ENCODE measurements at places on chromosomes 1 and 21.

GRCh38 chr1:89603651-89604413, 29.1 kb upstream of the LRRC8C start:
- no peak for DNase-seq

GRCh38 chr21:45911806-45912325, 69.7 kb upstream of the COL6A1 start:
- DNase-seq = no peak

GRCh38 chr1:204782118-204782700, 88.5 kb upstream of the NFASC start:
- no peak for DNase-seq

GRCh38 chr1:217522277-217522676, 108.6 kb downstream of the GPATCH2 start:
- DNase-seq = no peak

Data from colonic mucosa (tissue), 4 donors.